ENCODE measurements at places on chromosomes 12 and 14. TPM values are rescaled to one million over a fixed set of nuclear protein-coding genes. Genes with fewer than 3 reads are reported as not detected.
A peak's percentile ranks its signal among the peaks of the same experiment; 100 is the strongest.

DNA sequence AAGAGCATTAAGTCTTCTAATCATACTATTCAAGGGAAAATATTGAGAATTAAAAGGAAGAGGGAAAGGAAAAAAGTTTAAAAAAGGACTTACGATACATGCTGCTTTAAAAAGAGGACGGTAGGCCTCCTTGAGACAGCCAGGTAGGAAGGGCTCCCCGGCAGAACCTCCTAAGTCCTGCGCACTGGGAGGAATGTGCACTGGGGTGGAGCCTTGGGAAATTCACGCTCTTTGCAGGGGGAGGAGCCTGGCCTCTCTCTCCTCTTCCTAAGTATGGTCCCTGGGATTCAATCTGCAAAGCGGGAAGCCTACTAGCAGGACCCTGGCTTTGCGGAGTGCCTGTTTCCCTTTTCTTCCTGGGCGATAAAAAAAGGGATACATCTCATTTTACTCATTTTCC, 553.0 kb downstream of the RPS29 start:
- no peak for DNase-seq
- H3K27ac ChIP-seq: no peak overlapping the region
- H3K4me3 ChIP-seq: no peak overlapping the region

DNA sequence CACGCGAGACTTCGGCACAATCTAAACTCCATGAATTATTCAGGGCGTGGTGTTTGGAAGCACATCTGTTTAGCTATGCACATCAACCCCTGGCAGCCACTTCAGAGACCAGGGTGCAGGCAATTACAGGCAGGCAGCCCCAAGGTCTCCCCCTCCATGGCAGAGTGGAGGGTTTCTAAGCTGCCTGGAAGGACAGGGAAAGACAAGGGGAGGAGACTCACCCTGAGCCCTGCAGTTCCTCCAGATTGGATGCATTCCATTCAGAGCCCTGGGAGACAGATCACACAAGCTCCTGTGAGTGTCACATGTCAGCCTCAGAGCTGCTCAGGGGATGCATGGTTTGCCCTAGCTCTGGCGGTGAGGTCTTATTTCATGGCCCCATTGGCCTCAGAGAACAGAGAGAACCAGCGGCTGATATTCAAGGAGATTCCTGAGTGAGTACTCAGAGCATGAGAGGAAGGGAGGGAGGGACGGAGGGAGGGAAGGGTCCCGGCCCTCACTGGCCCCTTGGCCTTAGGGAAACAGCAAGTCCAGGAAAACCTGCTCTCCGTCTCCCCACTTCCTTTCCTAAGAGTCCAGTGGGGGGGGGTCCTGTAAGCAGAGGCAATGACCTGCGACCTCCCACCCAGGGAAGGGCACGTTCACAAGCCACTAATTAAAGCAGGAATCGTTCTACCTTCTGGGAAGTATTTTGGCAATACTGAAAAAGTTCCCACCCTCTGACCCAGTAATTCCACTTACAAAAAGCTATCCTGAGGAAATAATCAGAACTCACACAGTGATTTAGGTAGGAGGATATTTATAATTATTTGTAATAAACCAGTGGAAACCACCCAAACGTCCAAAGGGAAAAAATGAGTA, 55.1 kb downstream of the SSH1 start:
- H3K4me1 ChIP-seq: no peaks in the 10 kb centered on the region
- peak overlapping the region; percentile 97 for H3K27ac ChIP-seq
- no peaks in the 10 kb centered on the region for H3K27me3 ChIP-seq

DNA sequence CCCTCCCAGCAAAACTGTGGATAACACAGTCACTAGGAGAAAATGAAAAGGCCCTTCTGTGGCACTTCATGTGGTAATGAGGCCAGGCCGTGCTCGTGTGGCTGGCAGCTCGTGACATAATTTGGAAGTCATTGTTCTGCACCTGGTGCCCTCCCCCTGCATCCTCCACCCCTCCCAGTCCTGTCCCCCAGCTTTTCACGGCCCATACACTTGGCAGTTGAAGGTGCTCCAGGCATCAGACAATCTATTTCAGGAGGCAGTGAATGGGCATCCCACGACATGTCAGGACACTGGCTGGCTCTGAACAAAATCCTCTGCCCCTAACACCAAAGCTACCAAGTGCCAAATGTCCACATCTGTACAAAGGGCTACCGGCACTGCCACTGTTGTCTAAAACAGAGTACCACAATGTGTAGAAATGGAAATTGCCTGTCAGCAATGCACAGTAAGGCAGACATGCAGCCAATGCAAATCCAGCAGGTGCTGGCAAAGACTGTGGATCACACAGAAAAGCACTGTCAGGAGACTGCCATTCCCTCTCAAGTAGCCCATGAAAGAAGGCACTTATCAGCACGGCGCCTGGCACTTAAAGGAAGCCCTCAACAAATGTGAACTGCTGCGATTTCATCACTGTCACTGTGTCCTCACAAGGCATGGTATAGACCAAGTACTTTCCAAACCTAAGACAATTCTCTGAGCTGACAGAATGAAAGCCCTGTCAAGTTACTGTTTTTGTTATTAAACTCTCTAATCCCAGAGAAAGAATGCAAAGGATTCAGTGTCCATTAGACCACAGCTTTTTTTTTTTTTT, 39.1 kb downstream of the CORO1C start:
- DNase-seq: peak; percentile 76
- no peaks in the 10 kb centered on the region for H3K27me3 ChIP-seq
- peaks cover 91% of the 10 kb centered on the region for H3K4me1 ChIP-seq
- H3K4me3 ChIP-seq: no peak overlapping the region

- no peaks in the 10 kb centered on the region for H3K27me3 ChIP-seq
- peak overlapping the region; percentile 93 for H3K4me3 ChIP-seq
- H3K27ac ChIP-seq: no peak overlapping the region
These were observed 897 bp upstream of the TEX22 start for GRCh38 chr14:105397350-105397931.

DNA sequence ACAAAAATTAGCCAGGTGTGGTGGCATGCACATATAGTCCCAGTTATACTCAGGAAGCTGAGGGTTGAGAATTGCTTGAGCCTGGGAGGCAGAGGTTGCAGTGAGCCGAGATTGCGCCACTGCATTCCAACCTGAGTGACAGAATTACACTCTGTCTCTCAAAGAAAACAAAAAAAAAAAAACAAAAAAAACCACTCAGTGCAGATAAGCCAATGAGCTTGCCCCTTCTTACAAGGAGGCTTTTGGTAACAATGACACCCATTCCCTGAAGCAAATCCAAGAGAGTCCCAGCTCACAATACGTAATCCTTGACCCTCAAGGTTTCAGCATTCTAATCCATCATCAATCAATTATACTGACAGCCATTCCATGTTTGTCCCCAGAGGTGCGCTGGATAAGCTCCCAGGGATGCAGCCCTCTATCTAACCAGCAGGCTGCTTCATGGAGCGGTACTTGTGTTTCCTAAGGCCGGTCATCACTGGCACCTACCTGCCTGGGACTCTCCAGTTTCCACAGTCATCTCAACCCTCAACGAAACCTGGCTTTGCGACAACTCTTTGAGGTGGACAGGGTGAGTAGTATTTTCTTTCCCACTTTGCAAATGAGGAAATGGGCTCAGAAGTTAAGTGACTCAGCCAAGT, 12.4 kb downstream of the GCN1 start:
- H3K4me1 ChIP-seq: no peaks in the 10 kb centered on the region
- no peak for DNase-seq
- peaks cover 70% of the 10 kb centered on the region for H3K36me3 ChIP-seq

DNA sequence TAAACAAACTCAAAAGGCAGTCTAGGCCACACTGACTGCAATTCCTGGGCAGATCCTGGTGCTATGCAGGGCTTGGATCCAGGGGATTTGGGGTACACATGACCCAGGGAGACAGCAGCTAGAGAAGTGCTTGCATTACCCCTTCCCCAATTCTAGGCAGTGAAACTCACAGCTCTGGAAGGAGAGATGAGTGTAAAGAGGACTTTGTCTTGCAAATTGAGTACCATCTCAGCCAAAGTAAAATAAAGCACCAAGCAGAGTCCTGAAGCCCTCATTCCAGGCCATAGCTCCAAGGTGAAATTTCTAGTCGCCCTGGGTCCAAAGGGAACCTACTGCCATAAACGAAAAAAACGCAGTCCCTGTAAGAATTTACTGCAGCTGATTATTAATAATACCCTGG, 644.9 kb upstream of the FLRT2 start:
- H3K27ac ChIP-seq: no peak overlapping the region
- no peaks in the 10 kb centered on the region for H3K36me3 ChIP-seq
- no peak for DNase-seq
- no peaks in the 10 kb centered on the region for H3K27me3 ChIP-seq

DNA sequence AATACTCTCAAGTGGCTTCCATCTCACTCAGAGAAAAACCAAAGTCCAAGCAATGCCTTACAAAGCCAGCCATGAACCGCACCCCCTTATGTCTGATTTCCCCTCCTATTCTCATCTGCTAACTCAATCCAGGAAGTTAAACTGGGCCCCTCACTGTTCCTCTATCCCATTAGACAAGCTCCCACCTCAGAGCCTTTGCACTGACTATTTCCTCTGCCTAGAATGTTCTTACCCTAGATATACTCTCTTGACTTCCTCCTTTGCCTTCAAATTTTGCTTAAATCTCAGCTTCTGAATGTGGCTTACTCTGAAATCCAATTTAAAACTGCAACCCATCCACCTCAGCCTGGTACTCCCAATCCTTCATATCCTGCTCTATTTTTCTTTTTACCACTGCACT, 257.0 kb upstream of the USP15 start:
- H3K27me3 ChIP-seq: no peaks in the 10 kb centered on the region
- DNase-seq: no peak
- H3K4me1 ChIP-seq: no peaks in the 10 kb centered on the region
- H3K27ac ChIP-seq: no peak overlapping the region
- H3K4me3 ChIP-seq: no peak overlapping the region

RPL41 gene
- 5,407 TPM for total RNA-seq

TPH2 gene
- total RNA-seq: 0.14 TPM

GRCh38 chr12:125015680-125016310, 22.4 kb downstream of the BRI3BP start:
- H3K4me3 ChIP-seq: no peak overlapping the region
- no peaks in the 10 kb centered on the region for H3K36me3 ChIP-seq
- no peaks in the 10 kb centered on the region for H3K4me1 ChIP-seq
- H3K27ac ChIP-seq: no peak overlapping the region

- DNase-seq: no peak
- no peaks in the 10 kb centered on the region for H3K27me3 ChIP-seq
- no peak overlapping the region for H3K27ac ChIP-seq
- H3K4me1 ChIP-seq: no peaks in the 10 kb centered on the region
- H3K36me3 ChIP-seq: no peaks in the 10 kb centered on the region
These were observed 48.1 kb downstream of the KCNK13 start for GRCh38 chr14:90109858-90110257.

DNA sequence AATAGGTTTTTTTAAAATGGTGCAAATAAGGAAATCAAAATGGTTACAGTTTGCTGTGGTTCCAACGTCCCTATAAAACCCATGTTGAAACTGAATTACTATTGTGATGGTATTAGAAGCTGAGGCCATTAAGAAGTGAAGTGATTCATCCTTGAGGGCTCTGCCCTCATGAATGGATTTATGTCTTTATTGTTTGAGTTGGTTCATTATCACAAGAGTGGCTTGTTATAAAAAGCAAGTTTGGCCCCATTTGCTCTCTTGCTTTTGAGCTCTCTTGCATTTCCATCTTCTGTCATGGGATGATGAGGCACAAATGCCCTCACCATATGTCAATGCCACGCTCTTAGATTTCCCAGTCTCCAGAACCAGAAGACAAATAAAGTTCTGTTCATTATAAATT, 62.3 kb downstream of the PRKD1 start:
- no peak for DNase-seq
- no peak overlapping the region for H3K4me3 ChIP-seq
- H3K36me3 ChIP-seq: no peaks in the 10 kb centered on the region
- no peak overlapping the region for H3K27ac ChIP-seq

- H3K4me3 ChIP-seq: no peak overlapping the region
- no peaks in the 10 kb centered on the region for H3K27me3 ChIP-seq
- H3K4me1 ChIP-seq: no peaks in the 10 kb centered on the region
- DNase-seq: no peak
- no peaks in the 10 kb centered on the region for H3K36me3 ChIP-seq
These were observed 266.4 kb upstream of the USP15 start for GRCh38 chr12:61993734-61994345.

CPNE6 gene
- 3.3 TPM for total RNA-seq

DNA sequence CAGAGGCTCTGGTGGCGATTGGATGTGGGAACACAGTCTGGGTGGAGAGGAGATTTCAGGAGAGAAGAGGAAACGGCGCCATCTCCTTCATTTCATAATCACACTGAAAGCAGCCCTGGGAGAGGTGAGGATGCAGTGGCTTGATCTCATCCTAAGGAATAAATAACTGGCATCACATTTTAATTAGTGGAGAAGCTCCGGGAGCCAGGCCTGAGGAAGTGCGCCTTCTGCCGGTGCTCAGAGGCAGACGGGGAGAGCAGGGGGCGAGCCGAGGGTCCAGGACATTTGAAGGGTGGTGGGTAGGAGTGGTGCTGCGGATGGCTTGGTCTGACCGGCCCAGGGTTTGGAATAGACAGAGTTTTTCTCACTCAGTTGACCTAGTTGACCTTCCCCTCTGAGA, 265.0 kb downstream of the CACNA1C start:
- DNase-seq: no peak
- H3K4me1 ChIP-seq: peaks cover 78% of the 10 kb centered on the region
- H3K36me3 ChIP-seq: no peaks in the 10 kb centered on the region
- peak overlapping the region; percentile 65 for H3K27ac ChIP-seq
- no peaks in the 10 kb centered on the region for H3K27me3 ChIP-seq
- no peak overlapping the region for H3K4me3 ChIP-seq

DNA sequence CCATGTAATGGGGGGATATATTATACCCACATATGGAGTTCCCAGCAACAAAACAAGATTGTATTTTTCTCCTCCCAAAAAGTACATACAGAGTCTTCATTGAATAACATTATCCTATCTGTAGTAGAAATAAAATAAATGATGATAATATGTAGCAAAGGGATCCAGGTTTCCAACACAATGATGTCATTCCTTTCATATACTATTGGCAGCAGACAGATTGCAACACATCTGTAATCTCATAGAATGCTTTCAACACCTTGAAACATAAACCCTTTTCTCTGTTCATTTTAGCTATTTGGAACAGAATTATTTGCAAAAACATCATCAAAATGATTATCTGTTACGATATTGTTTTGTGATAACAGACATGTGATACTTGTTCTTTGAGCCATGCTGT, 317.6 kb downstream of the DPF3 start:
- no peak overlapping the region for H3K27ac ChIP-seq
- no peak overlapping the region for H3K4me3 ChIP-seq
- H3K36me3 ChIP-seq: no peaks in the 10 kb centered on the region

RNASE9 gene
- total RNA-seq: not detected

ARHGEF25 gene
- total RNA-seq: 99.4 TPM

DNA sequence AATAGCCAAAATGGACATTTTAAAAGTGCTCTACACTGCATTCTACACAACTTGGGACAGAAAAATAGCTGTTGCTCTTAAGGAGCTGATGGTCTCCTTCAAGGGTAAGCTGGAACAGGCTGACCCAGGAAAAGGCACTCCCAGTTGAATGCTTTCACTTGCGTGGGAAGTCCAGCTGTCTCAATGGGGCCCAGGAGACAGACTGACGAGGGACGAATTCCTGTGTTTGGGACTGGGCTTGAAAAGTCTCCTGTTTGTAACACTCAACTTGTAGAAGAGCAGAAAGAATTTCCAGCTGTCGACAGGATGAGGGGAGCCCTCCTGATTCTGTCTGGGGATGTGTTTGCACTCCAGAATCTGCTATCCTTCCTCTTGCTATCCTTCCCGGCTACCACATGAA, 180.8 kb downstream of the ZFP36L1 start:
- peaks cover 16% of the 10 kb centered on the region for H3K4me1 ChIP-seq
- peak overlapping the region; percentile 38 for H3K27ac ChIP-seq
- H3K36me3 ChIP-seq: no peaks in the 10 kb centered on the region
- DNase-seq: no peak
- H3K4me3 ChIP-seq: no peak overlapping the region

- no peaks in the 10 kb centered on the region for H3K27me3 ChIP-seq
- no peak for DNase-seq
- no peaks in the 10 kb centered on the region for H3K36me3 ChIP-seq
- peak overlapping the region; percentile 92 for H3K4me3 ChIP-seq
- H3K27ac ChIP-seq: peak overlapping the region; percentile 94
These were observed 1.2 kb downstream of the CPSF6 start for GRCh38 chr12:69240631-69240995.

DAO gene
- total RNA-seq: not detected
